ENCODE measurements at places on chromosomes 7 and 10.

DNA sequence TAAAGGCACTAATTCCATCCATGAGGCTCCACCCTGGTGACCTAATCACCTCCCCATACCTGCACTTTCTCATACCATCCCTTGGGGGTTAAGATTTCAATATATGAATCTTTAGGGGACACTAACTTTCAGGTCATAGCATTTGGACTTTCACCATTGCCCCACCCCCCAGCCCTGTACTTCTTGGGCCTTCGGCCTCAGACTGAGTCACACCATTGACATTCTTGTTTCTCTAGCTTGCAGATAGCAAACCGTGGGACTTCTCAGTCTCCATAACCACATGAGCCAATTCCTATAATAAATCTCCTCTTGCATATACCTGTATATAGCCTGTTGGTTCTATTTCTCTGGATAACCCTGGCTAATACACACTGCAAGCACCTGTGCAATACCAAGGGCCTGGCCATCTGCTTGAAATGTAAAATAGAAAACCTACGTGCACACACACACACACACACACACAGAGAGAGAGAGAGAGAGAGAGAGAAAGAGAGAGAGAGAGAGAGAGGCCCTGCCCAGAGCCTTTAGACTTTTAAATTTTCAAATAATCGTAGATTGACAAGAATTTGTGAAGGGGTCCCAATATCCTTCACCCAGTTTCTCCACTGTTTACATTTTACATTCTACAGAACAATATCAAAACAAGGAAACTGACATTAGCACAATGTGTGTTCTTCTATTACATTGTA lies 25.3 kb downstream of the ANXA8 start:
- DNase-seq, result no peak

- no peak for DNase-seq
Measured at GRCh38 chr10:89085153-89085552, 94.6 kb downstream of the FAS start.

- DNase-seq, result no peak
Measured at GRCh38 chr10:77799352-77799751, 127.2 kb downstream of the DLG5 start.

GRCh38 chr7:5553298-5553877 lies 129.8 kb upstream of the TNRC18 start:
- DNase-seq, result no peak

DNA sequence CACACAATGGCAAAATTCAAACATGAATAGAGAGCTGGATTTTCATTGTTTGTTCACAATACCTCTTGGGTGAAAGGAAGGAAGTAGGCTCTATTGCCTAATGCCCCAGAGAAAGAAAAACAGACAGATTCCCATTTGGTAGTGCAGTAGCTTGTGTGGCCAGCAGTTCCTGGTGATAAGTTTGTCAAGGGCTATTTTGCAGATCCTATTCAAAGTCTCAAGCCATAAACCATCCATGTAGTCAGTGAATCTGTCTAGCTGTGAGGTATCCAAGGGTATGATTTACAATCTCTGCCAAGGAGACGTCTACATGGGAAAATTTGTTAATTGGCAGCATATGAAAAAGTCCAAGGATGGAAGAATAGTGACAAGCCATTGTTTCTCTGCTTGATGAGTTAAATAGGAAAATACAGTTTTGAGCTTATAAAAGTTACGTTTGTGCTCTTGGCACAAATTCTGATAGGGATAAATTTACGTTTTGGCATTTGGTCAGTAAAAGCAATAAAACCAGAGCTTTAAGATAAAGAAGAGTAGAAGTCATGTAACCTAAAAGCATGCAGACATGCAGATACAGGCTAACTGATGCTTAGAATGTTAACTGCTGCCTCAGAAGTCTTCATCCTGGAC lies 269.1 kb downstream of the GATA3 start:
- DNase-seq, result no peak

DNA sequence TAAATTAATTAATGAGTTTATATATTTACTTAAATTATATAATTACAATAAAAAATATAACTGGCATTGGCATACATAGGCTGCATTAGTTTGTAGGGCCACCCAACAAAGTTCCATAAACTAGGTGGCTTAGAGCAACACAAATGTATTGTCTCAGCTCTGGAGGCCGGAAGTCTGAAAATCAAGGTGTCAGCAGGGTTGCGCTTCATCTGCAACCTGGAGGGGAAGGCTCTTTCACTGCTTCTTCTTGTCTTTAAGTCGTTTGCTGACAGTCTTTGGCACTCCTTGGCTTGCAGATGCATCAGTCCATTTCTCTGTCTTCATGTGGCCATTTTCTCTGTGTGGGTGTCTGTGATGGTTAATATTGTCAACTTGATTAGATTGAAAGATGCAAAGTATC lies 6.1 kb upstream of the BLVRA start:
- DNase-seq, result no peak

DNA sequence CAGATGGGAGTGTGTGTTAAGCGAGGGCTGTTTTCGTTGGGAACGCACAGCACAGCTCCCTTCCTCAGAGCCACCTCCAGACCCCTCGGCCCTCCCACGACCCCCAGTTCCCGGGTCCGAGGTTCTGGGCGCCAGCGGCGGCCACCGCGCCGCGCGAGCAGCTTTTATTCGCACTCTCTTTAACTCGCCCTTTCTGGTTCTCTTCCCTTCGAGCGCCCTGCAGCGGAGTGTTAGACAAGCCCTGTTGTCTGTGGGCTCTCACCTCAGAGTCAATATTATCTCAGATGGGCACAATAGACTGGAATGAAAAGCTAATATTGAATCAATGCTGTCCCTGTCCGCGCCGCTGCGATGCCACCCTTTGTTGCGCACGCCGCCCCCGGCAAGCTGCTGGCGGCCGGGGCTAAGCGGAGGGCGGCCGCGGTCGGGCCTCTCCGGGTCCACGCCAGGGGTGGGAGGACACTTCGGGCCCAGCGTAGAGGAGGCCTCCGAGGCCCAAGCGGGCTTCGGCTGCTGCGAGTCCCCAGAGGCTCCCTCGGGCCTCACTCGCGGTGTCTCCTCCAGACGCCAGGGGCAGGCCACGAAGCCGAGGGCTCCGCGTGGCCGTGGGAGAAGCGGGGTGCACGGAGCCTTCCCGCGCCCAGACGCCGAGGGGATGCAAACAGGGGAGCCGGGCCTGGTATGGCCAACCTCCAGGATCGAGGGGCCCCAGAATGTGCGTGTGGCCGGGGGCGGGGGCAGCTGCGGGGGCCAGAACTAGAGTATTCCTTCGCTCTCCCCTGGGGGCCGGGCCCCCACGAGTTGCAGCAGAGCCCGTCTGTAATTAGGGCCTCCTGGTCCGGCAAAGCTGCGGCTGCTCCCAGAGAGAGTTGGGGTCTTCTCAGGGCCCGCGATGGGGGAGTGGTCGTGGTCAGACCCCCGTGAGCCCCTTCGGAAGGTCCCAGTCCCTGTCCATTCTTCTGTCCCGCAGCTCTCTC lies 7.9 kb upstream of the EMX2 start:
- no peak for DNase-seq

DNA sequence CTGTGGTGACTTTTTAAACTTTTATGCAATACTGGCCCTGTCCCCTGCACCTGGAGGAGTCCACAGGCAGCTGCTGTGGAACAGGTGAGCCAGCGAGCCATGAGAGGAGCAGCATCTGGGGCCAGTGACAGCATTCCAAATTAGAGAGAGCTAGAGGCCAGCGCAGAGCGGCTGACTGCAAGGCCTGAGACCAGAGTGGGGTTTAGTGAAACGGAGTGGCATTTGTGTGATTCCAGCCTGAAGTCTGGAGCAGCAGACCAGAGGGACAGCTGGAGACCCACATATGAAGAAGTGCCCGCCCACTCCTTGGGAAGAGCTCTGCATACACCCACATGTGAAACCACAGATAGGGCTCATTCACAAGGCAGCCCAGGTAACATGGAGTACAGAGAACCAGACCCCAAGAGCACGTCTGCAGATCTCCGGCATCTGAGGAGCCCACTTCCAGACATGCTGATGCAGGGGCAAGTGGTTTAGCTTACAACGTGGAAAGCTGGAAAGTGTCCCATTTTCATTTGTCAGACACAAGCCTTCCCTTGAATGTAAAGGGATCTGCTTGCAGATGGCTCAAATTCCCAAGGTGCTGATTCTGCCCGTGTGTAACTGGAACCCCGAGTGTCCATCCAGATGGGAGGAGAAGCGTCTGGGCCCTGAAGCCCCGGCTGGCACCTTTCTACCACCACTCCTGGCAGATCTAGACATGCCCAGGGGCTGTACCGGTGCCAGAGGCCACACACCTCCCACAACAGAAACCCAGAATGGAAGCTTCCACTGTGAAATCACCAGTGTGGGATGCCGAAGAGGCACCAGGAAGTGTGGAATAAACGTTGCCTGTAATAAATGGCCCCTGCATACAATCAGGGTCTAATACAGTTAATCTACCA lies 256.0 kb upstream of the TCERG1L start:
- no peak for DNase-seq

DNA sequence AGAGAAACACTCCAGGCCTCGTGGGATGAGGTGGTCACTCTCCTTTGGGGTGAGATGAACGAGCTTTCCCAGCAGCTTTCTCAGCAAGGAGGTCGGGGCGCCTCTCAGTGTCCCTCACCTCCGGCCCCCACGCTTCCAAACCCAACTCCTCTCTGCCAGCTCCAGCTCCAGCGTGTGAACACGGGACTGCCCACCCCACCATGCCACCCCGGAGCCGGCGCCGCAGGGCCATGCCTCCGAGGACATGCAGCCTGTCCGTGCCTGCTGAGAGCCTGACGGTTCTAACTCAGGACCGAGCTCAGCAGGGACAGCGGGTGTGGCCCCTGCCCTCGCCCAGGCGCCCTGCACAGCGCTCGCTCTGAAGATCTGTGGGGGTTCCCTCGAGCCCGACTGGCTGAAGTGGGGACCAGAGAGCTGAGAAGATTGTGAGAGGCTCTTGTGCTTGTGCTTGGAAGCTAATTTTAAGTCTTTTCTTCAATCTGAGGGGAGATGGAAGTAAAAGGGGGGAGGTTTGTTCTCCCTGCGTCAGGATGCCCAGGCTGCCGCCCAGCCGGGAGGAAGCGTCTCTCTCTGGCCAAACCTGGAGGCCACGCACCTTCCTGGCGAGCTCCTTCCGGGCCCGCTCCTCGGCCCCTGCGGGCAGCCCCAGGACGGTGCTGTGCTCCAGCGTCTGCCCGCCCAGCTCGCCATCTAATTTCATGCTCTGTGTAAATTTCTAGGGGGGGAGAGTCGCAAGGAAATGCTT lies 5.1 kb upstream of the ADAM8 start:
- DNase-seq, result no peak

DNA sequence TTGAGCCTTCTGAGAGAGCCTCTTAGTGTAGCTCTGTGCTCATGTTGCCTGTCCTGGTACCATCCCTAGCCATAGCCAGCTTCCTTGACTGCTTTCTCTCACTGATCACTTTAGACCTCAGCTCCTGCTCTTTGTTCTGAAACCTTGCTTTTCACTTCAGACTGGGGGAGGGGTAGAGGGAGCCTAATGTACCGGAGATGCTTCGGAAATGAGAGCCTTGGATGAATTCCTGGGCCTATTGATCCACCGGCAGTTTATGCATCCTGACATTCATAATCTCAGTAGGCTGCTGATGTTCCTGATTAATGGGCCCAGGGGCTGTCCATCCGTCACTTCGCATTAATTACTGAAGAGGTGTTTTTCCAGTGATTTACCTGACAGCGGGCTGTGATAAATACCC lies 38.8 kb downstream of the R3HCC1L start:
- DNase-seq, result no peak

DNA sequence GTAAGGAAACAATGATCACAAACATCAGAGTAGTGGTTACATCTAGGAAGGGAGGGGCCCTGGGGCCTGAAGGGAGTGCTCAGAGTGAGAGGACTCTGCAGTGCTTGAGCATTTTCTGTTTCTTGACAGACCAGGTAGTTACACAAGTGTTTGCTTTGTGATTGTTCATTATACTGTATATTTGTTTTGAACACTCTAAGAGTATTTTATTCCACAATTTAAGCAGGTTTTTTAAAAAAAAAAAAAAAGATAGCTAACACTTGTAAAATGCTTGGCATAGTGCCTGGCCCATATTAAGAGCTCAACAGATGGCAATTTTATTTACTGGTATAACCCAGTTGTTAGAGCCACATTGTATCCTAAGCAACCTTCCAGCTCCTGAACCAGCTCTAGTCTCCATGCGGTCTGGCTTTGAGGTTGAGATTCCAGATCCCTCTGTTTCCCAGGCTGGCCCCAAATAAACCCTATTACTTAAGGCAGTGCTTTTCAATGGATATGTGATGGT lies 20.1 kb upstream of the ATXN7L1 start:
- DNase-seq, result no peak

GRCh38 chr7:16644636-16645592 lies 640 bp downstream of the ANKMY2 start:
- DNase-seq, result peak; percentile 26

DNA sequence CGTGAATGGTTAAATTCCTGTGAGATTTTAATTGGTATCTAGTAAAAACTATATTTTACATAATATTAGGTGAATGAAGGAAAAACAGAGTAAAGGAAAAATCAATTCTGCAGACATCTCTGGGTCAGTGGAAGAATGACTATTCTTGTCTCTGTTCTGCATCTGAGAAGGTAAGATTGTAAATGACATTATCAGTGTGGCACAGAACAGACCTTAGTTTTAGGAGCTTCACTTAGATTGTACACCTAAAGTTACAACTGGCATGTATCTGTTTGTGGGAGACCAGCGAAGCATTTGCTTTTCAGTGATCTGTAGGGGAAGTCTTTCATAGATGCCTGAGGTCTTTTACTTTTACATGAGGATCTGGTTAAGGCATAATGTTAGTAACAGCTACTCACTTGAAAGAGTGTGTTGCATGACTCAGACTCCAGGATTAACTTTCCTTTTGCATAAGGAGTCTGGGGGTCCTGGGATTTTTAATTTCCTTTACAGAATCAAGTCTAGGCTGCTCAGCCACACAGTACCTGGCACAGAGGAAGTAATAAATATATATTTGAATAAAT lies 56.2 kb downstream of the JMJD1C start:
- no peak for DNase-seq

GRCh38 chr10:86730227-86730626 lies 26.2 kb upstream of the BMPR1A start:
- DNase-seq, result peak; percentile 69

DNA sequence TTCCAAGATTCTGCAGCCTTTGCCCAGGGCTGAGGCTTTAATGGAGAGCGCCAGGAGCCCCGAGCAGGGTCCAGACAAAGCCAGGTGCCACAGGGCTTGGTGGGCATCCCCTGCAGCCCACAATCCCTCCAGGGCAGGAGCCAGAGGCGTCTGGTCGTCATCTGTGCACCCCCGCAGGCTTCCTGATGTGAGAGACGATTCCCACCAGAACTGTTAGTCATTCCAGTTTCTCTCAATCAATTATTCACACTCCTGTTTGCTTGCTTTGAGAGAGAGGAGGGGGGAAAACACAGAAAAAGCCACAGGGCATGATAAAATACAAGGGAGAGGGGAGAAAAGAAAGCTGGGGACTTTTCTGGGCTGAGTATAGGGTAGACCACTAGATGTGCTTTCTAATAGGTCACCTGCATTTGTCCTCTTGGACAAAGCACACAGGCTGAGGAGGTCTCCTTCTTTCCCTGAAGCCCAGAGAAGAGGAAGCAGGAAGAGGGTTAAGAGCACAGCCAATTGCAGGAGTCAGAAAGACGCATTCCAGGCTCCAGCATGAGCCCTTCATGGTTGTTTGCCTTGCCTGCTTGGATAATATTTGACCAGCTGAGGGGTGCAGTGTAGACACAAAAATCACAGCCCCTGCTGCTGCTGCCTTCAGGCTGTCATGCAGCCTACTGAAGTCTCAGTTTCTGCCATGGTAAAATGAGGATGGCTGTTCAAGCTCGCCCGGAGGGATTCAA lies 194.4 kb downstream of the PLXNA4 start:
- DNase-seq, result no peak

All from BE2C (cell line).